Stimulated activated CD8-positive, alpha-beta memory T cell treated with anti-CD3 and anti-CD28 coated beads, Interleukin-4, amount 100 ng/mL, for 1 hour (primary cell): ENCODE measurements at places on chromosomes 2 and 18.

DNA sequence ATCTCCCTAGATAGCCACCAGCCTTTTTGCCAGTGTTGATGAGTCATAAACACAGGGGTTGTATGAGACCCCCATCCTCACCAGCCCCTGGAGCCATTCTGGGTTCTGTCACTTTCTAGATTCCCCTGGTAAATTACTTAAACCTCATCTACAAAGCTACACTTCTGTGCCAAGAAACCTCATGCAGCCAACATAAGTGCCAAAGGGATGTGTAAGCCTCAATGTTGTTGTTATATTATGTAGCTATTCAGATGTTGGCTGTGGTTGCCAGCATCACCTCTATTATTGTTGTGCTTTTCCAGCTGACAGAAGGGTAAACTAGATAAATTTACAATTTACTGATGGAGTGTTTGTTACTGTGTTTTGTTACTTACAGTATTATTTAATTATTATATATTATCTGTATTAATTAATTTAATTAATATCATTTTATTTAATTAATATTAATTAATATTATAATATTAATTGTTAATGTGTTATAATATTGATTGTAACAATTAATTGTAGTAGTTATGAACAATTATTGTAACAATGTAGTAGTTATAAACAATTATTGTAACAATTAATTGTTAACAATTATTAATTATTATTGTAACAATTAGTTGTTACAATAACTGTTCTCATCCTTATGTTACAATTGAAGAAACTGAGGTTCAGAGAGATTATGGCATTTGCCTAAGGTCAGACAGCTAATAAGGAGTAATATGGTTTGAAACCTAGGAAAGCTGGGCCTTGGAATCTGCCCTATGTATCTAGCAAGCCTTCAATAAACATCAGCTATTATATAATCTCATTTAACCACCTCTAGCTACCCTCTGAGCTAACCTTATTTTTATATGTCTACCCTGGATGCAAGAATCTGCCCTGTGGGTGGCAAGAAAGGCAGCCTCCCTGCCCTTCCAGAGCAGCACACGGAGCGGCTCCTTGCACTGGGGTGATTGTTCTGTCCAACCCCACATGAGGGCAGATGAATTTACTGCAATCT, 36.1 kb downstream of the PSTPIP2 start:
- DNase-seq: no peak

GRCh38 chr2:235381261-235381912, 112.5 kb upstream of the AGAP1 start:
- no peak for DNase-seq

DNA sequence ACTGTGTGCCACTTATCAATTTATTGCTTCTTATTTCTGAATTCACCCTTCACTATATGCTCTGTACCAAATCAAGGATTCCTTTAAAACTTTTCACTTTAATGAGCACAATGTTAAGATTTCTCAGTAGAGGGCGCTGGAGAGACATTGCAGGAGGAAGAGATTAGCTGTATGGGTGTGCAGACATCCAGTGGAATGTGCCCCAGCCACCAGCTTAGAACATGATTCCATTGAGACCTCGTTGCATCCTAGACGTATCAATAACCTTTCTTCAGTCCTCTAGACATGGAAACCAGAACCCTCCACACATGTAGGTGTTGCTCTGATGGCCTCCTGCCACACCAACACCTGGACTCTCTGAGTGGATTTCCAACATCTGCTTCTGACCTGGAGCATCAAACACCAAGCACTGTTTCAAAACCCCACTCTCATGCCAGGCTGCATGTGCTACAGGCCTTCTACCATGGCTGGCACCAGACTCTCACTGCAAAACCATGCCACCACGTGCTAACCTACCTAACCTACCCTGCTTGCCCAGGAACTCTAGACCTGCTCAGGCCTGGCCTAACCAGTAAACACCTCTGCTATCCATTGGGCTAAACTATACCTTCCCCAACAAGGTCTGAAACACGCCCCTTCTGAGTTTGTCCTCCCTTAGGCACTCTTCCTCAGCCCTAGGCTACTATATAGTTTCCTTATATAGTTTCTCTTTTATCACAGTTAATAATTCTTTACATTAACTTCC, 633.2 kb upstream of the PKDCC start:
- DNase-seq: no peak

DNA sequence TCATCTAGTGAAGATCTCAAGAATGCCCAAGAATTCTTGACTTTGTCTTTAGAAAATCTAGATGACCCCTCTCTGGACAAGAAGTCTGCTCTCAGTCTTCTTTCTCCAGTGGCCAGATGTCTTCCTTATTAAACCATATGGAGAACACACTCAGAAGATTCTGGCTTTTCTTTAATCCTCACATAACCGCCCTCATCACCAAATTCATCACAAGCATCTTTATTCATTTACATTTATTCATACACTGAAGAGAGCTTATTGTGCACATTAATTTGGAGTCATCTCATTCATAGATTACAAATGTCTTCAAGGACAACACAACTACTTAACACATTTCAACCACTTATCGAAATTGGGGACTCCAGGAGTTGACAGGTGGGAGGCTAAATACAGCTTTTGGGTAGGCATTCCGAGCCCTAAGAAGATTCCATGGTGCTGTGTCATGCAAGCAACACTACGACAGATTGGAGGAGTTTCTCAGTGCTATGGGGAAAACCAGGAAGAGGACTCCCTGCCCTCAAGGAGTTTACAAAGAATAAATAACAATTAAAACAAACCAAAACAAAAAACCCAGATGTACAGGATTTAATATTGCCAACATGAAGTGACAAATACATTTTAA, 64.8 kb upstream of the LCLAT1 start:
- DNase-seq: no peak

GRCh38 chr2:132909427-132909826, 239.4 kb upstream of the LYPD1 start:
- no peak for DNase-seq

DNA sequence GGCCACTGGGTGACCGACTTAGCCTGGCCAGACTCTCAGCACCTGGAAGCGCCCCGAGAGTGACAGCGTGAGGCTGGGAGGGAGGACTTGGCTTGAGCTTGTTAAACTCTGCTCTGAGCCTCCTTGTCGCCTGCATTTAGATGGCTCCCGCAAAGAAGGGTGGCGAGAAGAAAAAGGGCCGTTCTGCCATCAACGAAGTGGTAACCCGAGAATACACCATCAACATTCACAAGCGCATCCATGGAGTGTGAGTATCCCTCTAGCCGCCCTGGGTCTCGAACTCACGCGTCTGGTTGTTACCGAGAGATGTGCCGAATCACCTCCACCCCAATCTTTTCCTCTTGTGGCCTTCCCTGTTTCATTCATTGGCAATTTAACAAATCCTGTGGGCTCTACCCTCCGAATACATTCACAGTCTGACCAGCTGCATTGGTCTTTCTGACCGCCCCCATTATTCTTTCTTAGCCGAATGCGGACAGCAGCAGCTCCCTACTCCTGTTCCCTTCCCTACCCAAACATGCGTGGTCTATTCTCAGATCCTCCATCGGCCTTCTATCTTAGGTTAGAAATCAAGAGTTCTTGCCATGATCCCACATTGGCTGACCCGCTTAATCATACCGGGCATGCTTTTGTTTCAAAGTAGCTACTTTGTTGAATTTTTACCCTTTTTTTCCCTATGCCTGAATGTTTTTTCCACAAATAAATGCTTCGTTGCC, 631 bp downstream of the RPL31 start:
- no peak for DNase-seq

DNA sequence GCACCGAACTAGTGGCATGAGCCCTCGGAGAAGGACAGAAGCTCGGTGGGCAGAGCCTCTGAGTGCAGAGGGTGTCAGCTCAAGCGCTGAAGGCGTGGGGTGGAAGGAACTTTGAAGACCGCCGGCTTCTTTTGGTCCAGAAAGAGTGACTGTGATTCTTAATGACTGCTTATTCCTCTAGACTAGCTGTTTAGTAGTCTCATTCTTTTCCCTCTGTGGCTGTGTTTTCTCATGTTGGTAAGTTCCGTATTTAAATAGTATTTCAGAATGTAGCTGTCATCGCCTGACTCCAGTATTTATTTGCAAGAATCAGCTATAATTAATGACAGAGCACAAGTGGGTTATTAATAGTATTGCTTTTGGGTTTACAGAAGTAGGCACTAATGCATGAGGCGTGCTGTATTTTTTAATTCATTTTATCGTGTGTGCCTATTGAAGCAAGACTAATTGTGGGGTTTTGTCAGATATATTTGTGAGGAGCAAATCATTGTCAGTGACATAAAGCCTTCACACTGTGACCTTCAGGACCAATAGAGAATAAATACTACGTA, 80.8 kb upstream of the NFATC1 start:
- no peak for DNase-seq

- DNase-seq: no peak
These were observed 25.9 kb upstream of the NEB start for GRCh38 chr2:151760139-151760650.

GRCh38 chr2:177532567-177532966, 140.0 kb downstream of the AGPS start:
- no peak for DNase-seq

- DNase-seq: no peak
These were observed 117.6 kb upstream of the PIEZO2 start for GRCh38 chr18:11266781-11267480.

- DNase-seq: no peak
These were observed 9.3 kb downstream of the GPN1 start for GRCh38 chr2:27638037-27638637.

DNA sequence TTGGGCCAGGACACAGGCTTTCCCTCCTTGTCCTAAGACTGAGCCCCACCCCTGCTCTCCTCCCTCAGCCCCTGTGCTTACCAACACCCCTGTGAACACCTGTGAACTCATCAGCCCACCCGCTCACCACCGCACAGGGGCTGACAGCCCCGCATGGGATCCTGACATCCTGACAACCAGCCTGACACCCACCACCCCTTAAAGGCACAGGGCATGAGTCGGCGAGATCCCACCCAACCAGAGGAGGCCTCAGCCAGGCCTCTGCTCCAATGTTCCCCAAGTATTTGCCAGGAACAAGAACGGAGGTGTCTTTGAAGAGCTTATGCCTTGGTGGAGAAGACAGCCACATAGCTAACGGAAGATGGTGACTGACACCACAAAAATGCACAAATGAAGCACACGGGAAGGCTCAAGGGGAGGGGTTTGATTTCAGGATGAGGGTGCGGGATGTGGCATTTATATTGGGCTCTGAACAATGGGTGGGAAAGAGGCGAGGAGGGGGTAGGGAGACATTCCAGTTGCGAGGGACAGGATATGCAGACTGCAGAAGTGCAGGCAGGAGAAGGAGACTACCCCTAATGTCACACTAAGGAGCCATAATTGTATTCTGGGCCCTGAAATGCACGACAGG, 11.0 kb downstream of the RAB11FIP5 start:
- no peak for DNase-seq

- DNase-seq: no peak
These were observed 53.7 kb downstream of the HS1BP3 start for GRCh38 chr2:20596973-20597859.

DNA sequence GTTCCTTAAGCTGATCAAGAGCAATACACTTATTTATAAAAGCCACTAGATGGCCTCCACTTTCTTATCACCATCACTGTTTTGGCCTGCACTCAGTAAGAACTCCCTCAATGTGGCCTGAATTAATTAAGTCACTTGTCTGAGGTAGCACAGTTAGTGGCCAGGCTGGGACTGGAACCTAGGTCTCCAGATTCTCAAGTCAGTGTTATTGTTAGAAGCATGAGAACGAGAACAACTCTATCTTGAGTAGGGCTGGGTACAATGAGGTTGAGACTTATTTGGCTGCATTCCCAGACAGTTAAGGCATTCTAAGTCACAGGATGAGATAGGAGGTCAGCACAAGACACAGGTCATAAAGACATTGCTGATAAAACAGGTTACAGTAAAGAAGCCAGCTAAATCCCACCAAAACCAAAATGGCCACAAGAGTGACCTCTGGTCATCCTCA, 115.8 kb downstream of the SS18 start:
- DNase-seq: no peak

DNA sequence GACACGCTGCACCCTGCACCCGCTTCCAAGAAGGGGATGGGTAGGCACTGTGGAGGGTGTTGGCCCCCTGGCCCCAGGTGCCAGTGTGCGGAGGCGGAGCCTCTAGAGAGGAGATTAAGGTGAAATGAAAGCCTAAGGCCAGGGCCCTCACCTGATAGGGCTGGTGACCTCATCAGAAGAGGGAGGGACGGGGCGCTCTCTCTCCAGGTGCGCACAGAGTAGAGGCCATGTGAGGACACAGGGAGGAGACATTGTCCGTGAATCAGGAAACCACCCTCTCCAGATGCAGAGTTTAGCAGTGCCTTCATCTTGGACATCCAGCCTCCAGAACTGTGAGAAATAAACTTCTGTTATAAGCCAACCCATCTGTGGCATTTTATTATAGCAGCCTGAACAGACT, 62.3 kb downstream of the PSMG2 start:
- no peak for DNase-seq

- no peak for DNase-seq
These were observed 41.5 kb upstream of the MCFD2 start for GRCh38 chr2:46956981-46957531.

- no peak for DNase-seq
These were observed 185.0 kb downstream of the LTBP1 start for GRCh38 chr2:33131749-33132148.

- no peak for DNase-seq
These were observed 240.8 kb downstream of the NEDD4L start for GRCh38 chr18:58284699-58285448.

- DNase-seq: no peak
These were observed 164.1 kb downstream of the KLHL29 start for GRCh38 chr2:23549051-23549450.

DNA sequence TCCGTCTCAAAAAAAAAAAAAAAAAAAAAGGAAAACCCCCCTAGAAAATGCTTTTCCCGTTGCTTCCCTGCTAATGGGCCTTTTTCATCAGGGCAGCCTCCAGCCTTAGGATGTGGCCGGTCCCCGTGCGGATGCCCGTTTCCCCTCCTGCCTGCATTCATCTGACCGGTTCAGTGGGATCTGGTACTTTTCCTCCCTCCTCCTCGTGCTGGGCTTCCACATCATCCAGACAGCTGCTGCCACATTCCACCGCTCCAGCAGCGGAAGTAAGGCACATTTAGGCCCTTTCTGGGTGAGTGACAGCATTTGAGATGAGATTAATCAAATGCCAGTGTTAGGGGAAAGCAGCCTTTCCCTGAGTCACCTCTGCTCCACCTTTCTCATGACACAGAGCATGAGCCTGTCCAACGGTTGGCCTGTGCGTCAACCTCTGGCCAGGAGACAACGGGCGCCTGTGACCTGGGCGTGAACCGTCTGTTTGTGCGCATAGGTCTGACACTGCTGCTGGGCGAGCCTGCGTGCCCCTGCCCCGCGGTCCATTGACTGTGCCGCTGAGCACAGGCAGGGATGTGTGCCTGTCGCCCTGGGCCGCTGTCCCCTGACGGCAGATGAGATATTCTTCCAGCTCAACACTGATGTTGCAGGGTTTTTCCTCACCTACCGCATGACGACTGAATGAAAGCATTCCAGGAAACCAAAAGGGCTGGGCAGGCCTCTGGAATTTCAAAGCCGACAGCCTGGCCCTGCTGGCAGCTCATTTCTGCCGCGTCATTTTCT, 174.0 kb downstream of the TGIF1 start:
- DNase-seq: no peak

GRCh38 chr2:146741260-146741659, 1103.6 kb upstream of the ACVR2A start:
- no peak for DNase-seq
